ENCODE measurements at places on chromosomes 4 and X.

DNA sequence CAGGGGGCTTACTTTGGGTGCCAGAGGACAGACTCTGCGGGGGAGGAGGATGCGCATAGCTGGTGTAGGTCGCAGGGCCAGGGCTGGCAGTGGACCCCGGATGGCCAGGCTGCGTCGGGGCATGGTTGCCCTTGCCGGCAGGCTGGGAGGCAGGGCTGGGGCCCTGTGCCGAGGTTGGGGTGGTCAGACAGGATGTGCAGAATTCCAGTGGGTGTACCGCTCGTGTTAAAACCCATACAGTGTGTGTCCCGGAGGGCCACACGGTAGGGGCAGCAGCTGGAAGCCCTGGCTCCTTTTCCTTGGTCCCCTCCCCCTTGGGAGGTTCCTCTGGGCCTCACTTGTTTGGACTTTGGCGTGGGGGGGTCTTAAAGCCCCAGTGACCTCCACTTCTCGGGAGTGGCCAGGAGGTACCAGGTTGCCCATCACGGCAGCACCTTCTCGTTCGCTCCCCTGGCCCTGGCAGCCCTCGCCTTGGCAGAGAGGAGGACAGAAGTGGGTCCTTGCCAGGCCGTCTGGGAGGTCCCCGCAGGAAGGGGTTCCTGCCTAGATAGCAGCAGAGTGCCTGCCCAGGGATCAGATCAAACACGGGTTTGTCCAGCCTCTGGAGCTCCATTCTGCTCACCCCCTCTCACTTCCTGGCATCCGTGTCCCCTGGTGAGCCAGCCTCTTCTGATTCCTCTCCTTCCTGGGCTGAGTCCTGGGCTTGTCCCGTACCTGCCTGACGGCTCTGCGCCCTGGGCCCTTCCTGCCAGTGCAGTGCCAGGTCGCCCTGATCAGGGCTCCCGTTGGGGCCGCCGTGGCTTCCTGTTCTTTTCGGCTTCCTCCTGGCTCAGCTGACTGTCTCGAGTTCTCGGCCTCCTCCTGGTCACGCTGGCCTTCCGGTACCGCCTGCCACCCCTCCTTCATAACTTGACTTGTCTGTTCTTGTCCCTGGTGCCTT is 56.7 kb upstream of the HGFAC start:
- peak; percentile 41 for DNase-seq
- no peaks in the 10 kb centered on the region for H3K27me3 ChIP-seq
- peak overlapping the region; percentile 59 for H3K27ac ChIP-seq
- H3K4me1 ChIP-seq, result peaks cover 14% of the 10 kb centered on the region
- no peak overlapping the region for H3K4me3 ChIP-seq

GRCh38 chrX:152074163-152074562 is 64.2 kb downstream of the MAGEA10 start:
- H3K27ac ChIP-seq, result no peak overlapping the region
- H3K36me3 ChIP-seq, result no peaks in the 10 kb centered on the region
- no peaks in the 10 kb centered on the region for H3K27me3 ChIP-seq

GRCh38 chrX:38935561-38935960 is 134.3 kb downstream of the MID1IP1 start:
- no peaks in the 10 kb centered on the region for H3K27me3 ChIP-seq
- DNase-seq, result no peak
- no peak overlapping the region for H3K4me3 ChIP-seq

GRCh38 chr4:38857354-38858096 is 908 bp upstream of the TLR6 start:
- H3K4me3 ChIP-seq, result no peak overlapping the region
- H3K27me3 ChIP-seq, result no peaks in the 10 kb centered on the region
- H3K36me3 ChIP-seq, result no peaks in the 10 kb centered on the region
- H3K4me1 ChIP-seq, result peaks cover 19% of the 10 kb centered on the region
- peak overlapping the region; percentile 77 for H3K27ac ChIP-seq

- DNase-seq, result no peak
- H3K27me3 ChIP-seq, result no peaks in the 10 kb centered on the region
- no peak overlapping the region for H3K4me3 ChIP-seq
- H3K4me1 ChIP-seq, result no peaks in the 10 kb centered on the region
- H3K27ac ChIP-seq, result no peak overlapping the region
Observed at GRCh38 chr4:70946939-70947338, 44.8 kb downstream of the MOB1B start.

- H3K27ac ChIP-seq, result no peak overlapping the region
- no peak overlapping the region for H3K4me3 ChIP-seq
- no peaks in the 10 kb centered on the region for H3K36me3 ChIP-seq
- no peaks in the 10 kb centered on the region for H3K27me3 ChIP-seq
Observed at GRCh38 chrX:38048886-38049285, 42.5 kb downstream of the SYTL5 start.

- no peaks in the 10 kb centered on the region for H3K36me3 ChIP-seq
- no peaks in the 10 kb centered on the region for H3K27me3 ChIP-seq
- H3K4me3 ChIP-seq, result no peak overlapping the region
- no peak for DNase-seq
Observed at GRCh38 chr4:53633608-53634007, 42.3 kb upstream of the LNX1 start.

GRCh38 chr4:155237567-155237966 is 29.1 kb downstream of the NPY2R start:
- no peaks in the 10 kb centered on the region for H3K4me1 ChIP-seq
- no peaks in the 10 kb centered on the region for H3K27me3 ChIP-seq
- no peak overlapping the region for H3K27ac ChIP-seq
- no peak for DNase-seq
- H3K4me3 ChIP-seq, result no peak overlapping the region

DNA sequence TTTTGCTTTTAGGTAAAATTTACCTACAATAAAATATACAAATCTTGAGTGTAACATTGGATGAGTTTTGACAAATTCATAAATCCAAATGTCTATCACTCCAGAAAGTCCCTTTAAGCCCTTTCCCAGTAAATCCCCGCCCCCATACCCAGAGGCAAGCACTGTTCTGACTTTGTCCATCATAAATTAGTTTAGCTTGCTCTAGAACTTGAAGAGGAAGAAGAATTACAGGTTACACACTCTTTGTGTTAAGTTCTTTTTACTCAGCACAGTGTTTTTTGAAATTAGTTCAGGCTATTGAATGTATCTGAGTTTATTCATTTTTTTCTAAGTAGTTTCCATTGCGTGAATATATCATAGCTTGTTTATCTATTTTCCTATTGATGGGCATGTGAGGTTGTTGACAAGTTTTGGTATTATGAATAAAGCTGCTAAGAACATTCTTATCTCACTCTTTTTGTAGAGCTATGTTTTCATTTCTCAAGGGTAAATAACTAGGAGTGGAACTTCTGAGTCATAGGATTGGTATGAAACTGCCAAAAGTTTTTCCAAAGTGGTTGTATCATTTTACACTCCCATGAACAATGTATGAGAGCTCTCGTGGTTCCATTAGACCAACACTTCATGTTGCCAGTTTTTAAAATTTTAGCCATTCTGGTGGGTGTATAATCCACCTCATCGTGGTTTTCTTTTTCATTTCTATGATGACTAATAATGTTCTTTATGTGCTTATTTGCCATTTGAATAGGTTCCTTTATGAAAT is 22.4 kb upstream of the HPSE start:
- H3K27me3 ChIP-seq, result no peaks in the 10 kb centered on the region
- H3K36me3 ChIP-seq, result no peaks in the 10 kb centered on the region
- DNase-seq, result no peak
- H3K4me1 ChIP-seq, result no peaks in the 10 kb centered on the region
- no peak overlapping the region for H3K4me3 ChIP-seq

DNA sequence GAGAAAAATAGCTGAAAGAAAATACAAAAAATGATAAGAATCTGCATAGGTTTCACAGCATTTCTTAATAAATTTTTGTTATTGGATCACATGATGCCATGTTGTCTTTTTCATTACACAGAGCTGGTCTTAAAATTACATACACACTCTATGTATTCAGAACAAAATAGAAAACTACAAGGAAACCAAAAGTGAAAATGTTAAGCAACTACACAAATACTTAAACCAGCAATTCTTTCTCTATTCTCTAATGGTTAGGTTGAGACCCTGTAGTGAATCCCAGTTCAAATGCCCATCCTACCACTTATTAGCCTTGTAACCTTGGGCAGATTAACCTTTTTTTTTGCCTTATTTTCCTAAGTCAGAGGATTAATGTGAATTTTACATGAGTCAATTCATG is 2311.2 kb downstream of the PCDH7 start:
- DNase-seq, result no peak
- no peaks in the 10 kb centered on the region for H3K27me3 ChIP-seq
- H3K27ac ChIP-seq, result no peak overlapping the region
- H3K4me3 ChIP-seq, result no peak overlapping the region
- H3K36me3 ChIP-seq, result no peaks in the 10 kb centered on the region
- no peaks in the 10 kb centered on the region for H3K4me1 ChIP-seq

GRCh38 chr4:16001484-16001858 is 38.5 kb upstream of the FGFBP2 start:
- H3K27me3 ChIP-seq, result no peaks in the 10 kb centered on the region
- H3K27ac ChIP-seq, result no peak overlapping the region
- H3K36me3 ChIP-seq, result peaks cover 4% of the 10 kb centered on the region
- H3K4me1 ChIP-seq, result no peaks in the 10 kb centered on the region

DNA sequence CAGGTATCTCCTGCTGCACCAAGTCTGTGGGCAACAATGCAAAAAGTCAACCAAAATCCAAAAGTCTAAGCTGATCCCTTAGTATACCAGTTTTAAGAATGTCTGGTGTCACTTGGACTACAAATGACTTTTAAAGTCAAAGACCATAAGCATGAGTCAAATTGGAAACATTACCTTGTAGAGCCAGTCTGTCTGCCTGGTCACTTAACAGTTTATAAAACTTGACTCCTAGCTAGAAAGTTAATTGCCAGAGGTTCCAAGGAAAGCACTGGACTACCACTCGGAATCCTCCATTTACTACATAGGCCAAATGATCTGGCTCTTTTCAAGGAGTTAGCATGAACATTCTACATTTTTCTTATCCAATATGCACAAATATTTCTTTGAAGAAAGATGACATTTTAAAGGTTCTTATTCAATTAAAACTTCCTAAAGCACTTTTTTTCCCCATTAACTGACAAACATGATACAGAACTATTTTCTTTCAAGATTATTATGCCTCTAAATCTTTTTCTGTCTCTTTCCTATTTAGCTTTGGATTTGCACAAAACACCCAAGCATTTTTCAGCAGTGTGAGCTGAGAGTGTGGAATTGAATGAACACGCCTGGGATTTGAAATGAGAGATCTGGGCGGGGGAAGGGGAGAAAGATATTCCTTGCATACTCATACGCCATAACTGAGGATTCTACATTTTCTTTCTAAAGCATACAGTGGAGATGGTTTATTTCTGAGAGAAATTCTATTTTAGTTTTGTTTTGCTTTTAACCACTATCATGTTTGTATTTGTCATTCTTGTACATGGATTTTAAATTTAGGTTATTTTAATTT is 188.4 kb downstream of the SHROOM3 start:
- H3K4me3 ChIP-seq, result no peak overlapping the region
- DNase-seq, result no peak
- no peaks in the 10 kb centered on the region for H3K27me3 ChIP-seq
- no peaks in the 10 kb centered on the region for H3K36me3 ChIP-seq
- H3K4me1 ChIP-seq, result peaks cover 44% of the 10 kb centered on the region
- H3K27ac ChIP-seq, result peak overlapping the region; percentile 84

DNA sequence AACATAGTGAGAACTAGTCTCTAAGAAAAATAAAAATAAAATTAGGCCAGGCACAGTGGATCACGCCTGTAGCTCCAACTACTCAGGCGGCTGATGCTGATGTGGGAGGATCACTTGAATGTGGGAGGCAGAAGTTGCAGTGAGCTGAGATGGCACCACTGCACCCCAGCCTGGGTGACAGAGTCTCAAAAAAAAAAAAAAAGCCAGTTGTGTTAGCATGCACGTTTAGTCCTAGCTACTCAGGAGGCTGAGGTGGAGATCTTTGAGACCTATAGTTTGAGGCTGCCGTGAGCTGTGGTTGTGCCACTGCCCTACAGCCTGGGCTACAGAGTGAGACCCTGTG is 2.5 kb downstream of the DCK start:
- H3K36me3 ChIP-seq, result no peaks in the 10 kb centered on the region
- H3K27me3 ChIP-seq, result no peaks in the 10 kb centered on the region
- H3K27ac ChIP-seq, result peak overlapping the region; percentile 17
- H3K4me1 ChIP-seq, result peaks cover 11% of the 10 kb centered on the region

DNA sequence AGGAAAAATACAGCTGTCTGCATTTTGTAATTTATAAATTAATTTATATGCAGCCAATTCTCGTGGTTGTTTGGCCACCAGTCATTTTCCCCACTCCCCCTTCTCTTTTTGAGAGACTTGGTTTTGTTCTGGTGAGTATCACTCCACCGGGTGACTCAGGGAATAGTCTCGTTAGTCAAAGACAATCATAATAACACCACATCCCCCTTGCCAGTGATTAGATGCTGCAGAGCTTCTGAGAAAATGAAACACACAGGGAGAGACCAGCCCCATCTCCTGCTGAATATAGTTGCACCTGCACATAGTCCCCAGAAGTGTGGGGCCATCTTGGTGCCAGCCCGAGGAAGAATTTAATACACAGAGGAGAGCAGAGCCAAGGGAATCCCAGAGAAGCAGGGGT is 8.0 kb upstream of the FNIP2 start:
- no peak overlapping the region for H3K4me3 ChIP-seq
- no peaks in the 10 kb centered on the region for H3K36me3 ChIP-seq
- H3K4me1 ChIP-seq, result no peaks in the 10 kb centered on the region
- no peak overlapping the region for H3K27ac ChIP-seq
- DNase-seq, result no peak
- H3K27me3 ChIP-seq, result no peaks in the 10 kb centered on the region

DNA sequence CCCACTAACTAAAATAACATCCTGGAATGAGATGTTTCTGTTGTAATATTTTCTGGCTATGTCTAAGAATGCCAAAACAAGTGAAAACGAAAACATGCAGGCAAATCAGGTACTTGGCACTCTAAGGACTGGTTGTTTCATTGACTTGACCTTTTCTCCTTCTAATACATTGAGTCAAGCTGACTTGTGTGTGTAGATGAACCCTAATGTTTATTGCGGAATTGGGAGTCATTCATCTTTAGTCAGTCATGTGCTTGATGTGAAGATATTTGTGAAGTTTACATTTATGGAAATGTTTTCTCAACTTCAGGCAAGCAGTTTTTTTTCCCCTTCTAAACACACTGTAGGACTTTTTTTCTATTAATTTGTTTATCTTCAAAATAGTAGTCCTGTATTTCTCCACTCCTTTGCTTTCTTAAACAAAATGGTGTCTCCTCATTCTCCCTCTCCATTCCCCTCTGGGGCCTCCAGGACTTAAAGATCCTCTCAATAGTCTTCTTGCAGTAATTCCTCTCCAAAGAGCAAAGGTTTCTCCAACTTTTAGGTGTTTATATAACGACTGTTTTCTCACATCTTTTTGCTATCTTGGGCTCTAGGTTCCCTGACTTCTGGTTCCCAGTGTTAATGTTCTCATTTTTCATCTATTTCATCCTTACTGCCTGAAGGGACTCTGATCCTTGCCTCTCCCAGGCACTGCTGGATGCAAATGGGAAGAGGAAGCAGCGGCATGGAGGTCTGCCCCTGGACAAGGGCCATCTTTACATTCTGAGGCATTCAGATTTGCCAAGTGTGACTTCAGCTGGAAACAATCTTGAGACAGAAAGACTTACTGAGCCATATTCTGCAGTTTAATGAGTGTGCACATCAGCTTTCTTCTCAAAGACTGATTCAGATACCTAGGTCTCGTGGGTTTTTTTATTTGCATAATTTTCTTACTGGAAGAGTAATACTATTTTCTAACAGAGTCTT is 166.4 kb downstream of the ARHGAP6 start:
- no peaks in the 10 kb centered on the region for H3K27me3 ChIP-seq
- no peaks in the 10 kb centered on the region for H3K36me3 ChIP-seq
